ENCODE measurements at places on chromosomes 2 and 18. TPM values are rescaled to one million over a fixed set of nuclear protein-coding genes. Genes with fewer than 3 reads are reported as not detected.

Gene ATP6V1B1
- not detected for total RNA-seq

Gene KCNK3
- 5.0 TPM for total RNA-seq

Gene AFG3L2
- total RNA-seq = 41.6 TPM

Gene DCDC2C
- total RNA-seq = 1.6 TPM
